NCI-H1436 (cell line): ENCODE measurements at places on chromosomes 6 and 20.

DNA sequence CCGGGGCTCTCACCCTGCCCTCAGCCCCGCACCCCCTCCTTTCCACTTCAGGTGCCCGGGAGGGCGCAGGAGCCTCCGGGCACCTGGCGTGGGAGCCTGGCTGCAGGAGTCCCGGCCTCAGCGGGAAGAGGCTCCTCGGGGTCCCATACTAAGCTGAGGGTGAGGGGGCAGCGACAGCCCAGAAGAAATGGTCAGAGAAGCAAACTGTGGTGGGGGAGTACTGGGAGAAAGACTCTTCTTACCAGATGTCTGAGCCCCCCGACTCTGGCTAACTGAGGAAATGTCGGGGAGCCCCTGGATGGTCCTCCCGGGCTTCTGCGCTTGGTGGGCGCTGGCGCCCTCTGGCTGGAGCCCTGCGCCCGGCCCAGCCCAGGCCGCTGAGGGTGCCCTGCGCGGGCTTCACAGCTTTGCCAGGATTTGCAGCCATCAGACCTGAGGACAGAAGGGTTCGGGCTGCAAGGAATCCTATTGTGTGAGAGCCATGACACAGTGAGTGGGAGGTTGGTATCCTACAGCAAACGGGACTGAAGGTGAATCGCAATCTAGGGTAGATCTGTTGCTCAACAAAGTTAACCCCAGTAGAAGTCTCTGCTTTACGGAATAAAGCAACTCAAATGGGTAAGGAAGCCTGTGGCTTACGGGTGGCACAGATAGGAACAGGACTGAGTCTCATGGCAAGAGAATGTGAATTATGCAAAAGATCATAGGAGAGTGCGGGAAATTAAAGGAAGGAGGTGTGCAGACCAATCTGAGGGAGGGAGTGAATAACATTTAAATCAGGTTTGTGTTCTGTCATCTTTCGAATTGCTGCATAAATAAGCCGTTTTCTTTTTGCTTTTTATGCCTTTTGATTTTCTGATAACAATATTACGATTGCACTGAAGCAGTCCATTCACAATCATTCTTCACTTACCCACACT, 639 bp upstream of the RCAN2 start:
- DNase-seq, result peak; percentile 33

DNA sequence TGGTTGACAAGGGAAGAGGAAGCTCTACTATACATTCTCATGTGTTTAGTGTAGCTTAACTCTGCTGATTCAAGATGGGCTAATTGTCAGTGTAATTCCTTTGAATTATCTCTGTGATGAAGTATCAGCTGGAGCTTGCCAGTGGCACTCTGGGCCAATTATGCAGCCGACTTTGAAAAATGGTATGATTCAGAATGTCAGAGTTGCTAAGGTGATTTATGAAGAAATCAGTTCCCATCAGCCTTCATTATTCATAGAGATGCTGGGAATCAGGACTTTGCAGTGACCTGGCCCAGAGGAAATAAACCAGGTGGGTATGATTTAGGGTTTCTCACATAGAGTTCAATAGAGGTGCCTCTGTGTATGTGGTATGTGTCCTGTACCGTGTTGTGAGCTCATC, 33.4 kb downstream of the KCNS1 start:
- DNase-seq, result no peak

DNA sequence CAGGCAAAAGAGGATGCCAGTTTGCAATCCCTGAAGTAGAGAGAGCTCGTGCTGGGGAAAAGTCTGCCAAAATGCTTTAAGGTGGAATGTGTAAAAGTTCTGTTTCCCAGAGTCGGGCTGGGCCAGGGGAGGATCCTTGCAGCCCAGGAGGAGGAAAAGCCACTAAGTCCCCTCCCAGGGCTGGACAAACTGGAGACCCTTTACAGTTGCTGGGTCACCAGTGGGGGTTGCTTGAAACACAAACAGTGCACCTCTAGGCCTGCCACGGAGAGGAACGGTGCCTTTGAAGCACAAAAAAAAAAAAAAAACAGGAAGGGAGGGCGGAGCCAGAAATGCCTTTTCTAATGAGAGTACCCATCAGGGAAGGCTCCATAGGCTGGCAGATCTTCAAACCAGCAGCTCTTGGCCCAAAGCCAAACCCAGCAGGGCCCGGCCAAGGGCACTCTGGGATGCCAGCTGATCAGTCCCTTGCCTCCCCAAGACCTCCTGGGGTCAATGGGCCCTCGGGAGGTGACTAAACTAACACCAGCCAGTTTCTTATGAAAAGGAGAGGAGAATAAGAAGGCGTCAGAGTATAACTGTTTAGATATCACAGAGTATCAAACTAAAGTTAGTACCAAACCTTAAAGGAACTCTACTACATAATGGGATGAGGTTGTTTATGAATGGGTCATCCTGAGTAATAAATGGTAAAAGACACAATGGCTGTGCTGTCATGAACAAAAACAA, 23.7 kb downstream of the HLA-A start:
- peak; percentile 64 for DNase-seq

- no peak for DNase-seq
Measured at GRCh38 chr6:30700340-30700739, 9.6 kb upstream of the NRM start.

GRCh38 chr6:144953552-144954240, 668.6 kb downstream of the UTRN start:
- no peak for DNase-seq

- no peak for DNase-seq
Measured at GRCh38 chr20:47700327-47700726, 85.0 kb downstream of the SULF2 start.

DNA sequence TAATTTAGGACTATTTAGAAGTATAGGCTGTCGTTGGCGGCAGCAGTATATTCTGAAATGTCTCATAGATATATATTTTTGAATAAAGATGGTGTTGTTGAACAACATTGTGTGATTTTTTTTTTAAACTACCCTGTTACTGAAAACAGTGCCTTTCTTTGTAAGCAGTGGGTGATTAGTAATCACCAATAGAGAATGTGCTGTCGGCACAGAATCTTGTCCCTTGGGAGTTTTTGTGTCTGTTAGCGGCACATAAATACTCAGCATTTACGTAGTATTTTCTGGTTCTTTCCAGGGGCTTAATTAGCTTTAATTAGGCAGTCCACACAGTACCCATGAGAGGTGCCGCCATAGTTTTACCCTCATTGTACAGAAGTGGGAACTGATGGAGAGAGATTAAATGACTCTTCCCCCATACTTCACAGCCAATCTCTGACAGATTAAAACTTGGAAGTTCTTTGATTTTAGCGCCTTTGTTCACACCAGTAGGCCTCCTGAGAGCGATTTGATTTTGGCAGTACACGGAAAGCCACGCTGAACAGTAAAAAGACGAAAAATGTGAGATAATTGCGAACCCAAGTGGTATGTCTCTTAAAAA, 58.8 kb downstream of the RPRD1B start:
- DNase-seq, result peak; percentile 31

- no peak for DNase-seq
Measured at GRCh38 chr20:59075934-59076508, 33.4 kb upstream of the PRELID3B start.

DNA sequence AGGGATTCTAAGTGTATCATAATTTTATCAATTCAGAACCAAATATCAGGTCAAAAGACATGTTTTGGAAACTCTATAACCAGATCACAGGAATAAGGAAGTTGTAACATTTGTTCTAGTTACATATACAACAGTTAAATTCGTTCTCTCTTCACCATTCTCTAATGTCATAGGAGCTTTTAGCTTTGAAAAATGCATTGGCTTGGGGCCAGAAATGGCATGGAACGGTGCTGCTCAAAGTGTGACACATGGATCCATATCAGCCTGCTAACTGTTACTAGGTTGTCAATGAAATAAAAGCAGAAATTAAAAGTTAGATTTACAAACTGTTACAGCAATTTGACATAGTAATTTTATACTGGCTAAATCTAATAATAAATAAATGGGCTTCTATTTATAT, 120.3 kb downstream of the LCA5 start:
- DNase-seq, result no peak

GRCh38 chr6:139356924-139357323, 17.5 kb downstream of the CITED2 start:
- DNase-seq, result no peak

- no peak for DNase-seq
Measured at GRCh38 chr6:107716688-107717089, 107.4 kb downstream of the SCML4 start.

DNA sequence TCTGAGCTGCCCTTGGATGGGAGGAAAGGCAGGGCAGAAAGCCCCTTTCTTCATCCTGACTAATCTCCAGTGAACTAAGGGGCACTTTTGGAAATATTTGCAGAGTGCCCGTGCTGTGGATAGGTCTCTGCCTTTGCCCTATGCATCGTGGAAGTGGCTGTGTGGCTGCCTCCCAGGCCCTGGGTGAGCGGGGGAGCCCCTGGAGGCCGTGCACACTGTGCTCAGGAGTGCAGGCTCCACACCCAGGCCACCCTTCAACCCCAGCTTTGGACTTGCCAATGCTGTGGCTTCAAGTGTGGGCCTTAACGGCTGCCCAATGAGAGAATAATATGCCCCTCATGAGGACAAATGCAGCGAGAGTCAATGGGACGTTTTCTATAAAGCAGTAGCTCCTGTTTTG, 36.7 kb upstream of the ARMC2 start:
- DNase-seq, result no peak

GRCh38 chr6:21560249-21560648, 33.3 kb upstream of the SOX4 start:
- DNase-seq, result no peak

DNA sequence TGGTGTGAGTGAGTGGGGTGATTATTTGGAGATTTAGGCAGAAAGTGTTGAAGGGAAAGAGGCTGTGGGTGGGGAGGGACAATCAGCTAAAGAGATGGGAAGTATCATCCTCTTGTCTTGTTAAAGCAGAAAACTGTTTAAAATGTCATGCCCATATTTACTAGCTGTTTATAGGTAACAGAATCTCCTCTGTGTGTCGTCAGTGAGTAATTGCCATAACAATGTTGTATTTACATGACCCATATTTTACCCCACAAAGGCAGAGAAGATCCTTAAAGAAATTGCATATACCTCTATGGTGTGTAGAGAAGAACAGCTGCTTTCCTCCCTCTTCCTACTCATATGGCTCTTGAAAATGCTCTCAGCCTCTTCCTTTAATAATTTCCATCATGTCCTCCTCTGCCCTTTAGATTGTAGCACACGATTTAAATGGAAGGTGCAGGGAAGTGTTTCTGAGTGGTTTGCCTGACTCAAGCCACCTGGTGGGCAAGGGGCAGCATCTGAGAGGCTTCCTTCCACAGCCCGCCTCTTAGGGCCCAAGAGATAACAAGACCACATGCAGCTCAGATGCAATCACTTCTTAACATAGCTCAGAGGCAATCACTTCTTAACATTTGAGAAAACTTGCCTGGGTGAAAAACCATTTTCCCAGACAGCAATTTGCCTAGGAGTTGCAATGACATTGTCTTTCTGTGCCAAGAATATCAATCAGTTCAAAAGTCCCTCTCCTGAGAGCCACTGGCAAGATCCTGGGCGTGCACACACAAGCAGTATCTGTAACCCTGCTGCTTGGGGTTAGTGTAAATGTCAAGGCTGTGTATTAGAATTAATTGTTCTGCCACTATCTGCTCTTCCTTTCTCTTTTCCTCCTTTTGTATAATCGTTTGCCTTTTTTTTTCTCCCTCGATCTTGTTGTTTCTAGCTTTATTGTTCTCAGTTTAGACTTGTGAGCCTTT, 44.1 kb upstream of the EDN1 start:
- no peak for DNase-seq

DNA sequence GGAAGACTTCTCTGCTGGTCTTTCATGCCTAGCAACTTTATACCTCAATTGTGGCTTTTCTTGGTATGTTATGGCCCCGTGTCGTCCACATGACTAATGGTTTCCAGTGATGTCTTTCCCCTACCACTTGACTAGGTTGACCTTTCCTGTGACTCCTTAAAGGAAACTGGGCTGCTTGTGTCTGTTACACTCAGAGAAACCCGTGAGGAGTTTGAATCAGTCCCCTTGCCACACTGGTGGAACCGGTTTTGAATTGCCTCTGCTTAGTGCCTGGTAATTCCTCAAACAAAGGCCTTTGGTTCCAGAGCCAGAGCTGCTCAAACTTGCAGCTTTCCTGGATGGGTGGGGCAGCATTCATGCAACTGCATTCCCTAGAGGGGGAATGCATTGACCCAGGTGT, 21.9 kb downstream of the ECT2L start:
- DNase-seq, result peak; percentile 45

DNA sequence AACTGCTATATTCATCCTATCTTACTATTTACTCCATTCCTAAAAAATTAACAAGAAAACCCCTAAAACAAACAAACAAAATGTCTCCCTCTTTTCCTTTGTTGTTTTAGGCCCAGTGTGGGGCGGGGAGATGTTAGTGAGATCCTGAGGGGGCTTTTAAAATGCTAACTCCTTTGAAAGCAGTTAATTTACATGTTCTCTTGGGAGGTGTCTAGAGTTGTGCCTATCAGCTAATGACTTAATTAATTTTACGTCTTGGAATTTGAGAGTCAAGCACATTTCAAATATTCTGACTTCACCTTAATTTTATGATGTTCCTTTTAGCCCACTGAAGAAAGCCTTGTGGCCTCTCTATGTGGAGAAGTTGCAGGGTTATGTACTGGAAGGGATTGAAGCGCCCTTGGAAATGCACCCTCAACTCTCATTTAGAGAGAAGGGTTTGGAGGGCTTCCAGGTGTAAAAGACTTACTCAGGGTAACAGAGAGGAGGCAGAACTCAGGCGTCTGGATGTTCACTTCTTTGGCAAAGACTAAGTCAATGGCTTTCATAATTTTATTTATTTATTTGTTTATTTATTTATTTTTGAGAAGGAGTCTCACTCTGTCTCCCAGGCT, 4.9 kb downstream of the SASH1 start:
- no peak for DNase-seq

DNA sequence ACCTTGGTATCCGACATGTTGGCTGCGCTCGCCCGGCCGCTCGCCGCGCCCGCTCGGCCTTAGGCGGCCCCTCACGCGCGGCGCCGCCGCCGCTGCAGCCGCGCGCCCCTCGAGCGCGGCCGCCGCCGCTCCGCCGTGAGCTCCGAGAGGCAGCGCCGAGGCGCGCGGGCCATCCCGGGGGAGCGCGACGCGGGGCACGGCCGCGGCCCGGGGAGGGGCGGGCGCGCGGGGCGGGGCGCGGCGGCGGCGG, at the start of gene KIF13A:
Gene KIF13A (minus strand): TSS at position 189 of the 250 bp plus-strand sequence. CDS start 172 bp downstream, at position 17.
- peak; percentile 65 for DNase-seq
